ENCODE measurements at places on chromosomes 5 and 9.

DNA sequence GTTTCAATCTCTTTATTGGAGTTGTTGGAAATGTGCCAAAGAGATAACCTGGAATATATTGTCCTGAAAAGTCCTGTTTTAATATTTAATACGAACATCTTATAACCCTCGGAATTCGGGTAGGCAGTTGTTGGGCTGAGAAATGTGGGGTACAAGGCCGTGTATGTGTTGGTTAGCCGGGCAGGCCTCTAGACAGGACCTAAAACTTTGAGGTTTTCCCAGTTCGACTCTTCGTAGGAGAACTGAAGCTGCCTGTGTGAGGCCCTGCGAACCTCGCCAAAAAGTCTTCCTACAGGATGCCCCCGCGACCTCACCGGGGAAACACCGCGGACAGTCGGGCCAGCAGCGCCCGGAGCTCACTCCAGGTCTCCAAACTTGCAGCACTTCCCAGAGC lies 583 bp upstream of the TJP2 start:
- no peak for DNase-seq

GRCh38 chr5:172380987-172381643 lies 73.2 kb downstream of the SH3PXD2B start:
- no peak for DNase-seq

DNA sequence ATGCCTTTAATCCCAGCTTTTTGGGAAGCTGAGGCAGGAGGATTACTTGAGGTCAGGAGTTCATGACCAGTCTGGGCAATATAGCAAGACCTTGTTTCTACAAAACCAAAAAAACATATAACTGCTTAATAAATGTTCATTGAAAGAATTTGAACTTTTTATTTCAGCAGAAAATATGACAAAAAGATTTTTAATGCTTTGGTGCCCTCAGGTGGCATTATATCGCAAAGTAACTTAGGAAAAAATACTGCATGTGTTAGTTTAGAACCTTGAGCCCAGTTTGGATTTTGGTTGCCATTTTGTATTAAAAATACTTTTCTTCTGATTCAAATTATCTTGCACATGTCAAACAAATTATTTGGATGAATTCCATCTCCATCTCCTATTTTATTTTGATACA lies 103.2 kb downstream of the GPBP1 start:
- DNase-seq: no peak

DNA sequence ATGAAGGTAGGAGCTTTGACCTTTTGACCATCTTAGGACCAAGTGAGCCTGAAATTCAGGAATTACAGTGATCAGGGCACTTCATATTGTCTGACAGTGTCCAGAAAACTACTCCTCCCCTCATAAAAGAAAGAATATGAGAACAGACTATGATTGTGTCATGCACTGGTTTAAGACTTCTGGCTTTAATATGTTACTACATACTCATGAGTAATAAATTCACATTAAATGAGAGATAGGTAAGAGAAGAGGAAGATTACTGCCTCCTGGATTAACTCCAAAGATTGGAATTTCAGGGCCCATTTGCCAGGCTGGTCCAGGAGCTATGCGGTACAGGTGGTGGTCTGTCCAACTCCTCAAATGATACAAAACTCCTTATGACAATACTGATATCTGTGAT lies 213.5 kb upstream of the ADRA1B start:
- no peak for DNase-seq

DNA sequence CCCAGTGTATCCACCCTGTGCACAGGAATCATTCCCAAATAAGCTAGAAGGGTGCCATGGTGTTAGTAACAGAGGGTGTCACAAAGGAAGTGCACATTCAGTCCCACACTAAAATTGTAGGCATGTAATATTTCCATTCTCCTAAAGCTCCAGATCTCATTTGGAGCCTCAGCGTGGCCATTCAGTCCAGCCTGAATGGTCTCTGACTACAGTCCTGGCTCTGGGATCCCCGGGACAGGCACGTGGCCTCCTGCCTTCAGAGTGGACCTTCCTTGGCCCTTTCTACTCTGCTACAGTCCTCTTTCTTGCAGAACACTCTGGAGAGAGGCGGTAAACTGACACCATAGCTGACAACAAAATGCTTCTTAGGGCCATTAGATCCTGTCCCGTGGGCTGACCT lies 243.9 kb downstream of the IRX2 start:
- DNase-seq: no peak

DNA sequence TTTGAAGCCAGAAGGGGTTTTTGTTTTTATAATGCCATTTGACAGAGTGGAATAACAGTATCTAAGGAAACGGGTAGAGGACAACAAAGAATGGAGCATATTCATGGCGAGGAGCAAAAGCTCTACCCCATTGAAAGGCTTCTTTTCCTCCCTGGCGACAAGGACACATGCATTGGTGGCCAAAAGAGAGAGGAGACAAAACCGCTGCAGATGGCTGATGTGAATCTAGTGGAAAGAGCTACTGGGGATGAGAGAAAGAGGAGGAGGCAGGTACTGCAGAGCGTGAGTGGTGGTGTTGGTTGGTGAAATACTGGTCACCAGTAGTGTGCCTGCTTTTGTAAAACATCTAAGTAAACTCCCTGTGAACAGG lies 491 bp downstream of the APC start:
- DNase-seq: no peak
